ENCODE measurements at places on chromosomes 5 and 9. TPM values are rescaled to one million over a fixed set of nuclear protein-coding genes. Genes with fewer than 3 reads are reported as not detected.
A peak's percentile ranks its signal among the peaks of the same experiment; 100 is the strongest.

DNA sequence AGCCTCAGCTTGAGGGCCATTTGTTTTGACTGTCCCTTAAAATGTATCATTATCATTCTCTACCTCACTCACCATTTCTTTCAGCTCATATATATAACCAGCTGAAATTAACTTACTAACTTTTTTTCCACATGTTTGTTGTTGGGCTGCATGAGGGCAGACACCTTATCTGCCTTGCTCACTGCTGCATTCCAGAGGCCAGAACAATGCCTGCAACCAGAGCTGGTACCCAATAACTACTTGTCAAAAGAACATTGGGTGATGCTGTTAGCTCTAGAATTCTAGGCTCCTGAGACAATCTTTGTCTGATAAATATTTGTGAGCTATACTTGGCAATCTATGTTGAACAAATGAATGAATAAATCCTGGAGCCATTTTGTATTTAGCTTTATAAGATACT lies 68.3 kb downstream of the HTR4 start:
- DNase-seq, result peak; percentile 0

SLIT3 gene
- total RNA-seq, result under 0.01 TPM

GRCh38 chr9:98099346-98099745 lies 19.7 kb downstream of the TRIM14 start:
- DNase-seq, result no peak

GRCh38 chr5:34775886-34776285 lies 63.1 kb upstream of the TTC23L start:
- DNase-seq, result no peak

DMRT3 gene
- total RNA-seq, result not detected

DNA sequence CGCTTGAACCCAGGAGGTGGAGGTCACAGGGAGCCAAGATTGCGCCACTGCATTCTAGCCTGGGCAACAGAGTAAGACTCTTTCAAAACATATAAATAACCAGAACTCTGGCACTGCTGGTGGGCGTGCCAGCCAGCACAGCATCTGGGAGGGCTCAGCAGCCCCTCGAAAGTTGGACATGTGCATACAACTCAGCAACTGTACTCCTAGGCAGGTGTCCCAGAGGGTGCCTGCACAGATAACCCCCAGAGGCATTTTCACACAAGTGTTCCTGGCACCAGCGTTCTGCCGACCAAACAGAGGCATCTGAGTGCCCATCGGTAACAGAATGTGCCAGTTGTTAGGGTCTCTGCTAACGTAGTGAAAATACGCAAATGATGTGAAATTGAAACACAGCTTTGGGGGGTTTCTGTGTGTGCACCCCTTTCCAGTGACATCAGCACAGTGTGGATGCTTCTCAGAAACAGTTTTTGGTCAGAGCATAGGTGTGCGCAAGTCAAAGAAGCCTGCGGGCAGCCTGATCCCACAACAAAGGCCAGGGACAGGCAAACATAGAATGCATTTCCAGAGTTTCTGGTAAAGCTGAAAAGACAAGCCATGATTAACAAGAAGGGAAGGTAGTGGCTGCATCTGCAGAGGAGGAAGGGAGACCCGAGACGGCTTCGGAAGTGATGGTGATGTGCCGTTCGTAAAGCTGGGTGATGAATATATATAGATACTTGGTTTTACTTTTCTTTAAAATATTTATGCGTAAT lies 190.2 kb downstream of the CACNA1B start:
- no peak for DNase-seq

DNA sequence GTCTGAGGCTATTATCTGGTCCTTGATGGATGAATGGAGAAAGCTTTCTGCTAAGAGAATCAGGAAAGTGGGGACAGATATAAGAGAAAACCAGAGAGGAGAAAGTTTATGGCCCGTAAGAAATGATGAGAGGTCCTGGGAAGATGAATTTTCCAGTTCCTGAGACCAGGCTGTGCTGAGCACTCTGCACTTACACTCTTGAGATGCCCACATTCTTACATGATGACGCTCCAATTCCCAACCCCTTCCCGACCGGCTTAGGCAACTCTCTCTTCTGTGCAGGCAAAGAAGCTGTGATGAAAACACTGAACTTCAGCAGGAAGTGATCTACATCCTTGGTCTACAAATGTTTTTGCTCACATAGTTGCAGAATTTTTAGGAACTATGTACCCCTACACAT lies 417.0 kb downstream of the ARHGEF28 start:
- DNase-seq, result peak; percentile 94

GRIA1 gene
- 7.4 TPM for total RNA-seq

All from LHCN-M2 (cell line).